ENCODE measurements at places on chromosomes 2 and 18.

DNA sequence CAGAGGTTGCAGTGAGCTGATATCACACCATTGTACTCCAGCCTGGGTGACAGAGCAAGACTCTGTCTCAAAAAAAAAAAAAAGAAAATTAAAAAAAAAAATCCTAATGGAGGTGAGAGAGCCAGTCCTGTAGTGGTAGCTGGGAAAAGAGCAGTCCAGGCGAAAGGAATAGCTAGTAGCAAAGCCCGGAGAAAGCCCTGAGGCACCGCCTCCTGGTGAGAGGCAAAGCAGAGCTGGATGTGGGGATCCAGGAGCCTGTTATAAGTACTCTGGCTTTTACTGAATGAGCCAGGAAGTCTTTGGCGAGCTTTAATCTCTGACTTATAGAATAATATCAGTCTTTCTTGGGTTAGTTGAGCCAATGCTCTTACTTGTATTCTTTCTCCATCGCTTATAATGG lies 6.6 kb upstream of the KLHL23 start:
- no peak for DNase-seq

GRCh38 chr2:239192456-239192855 lies 208.4 kb downstream of the HDAC4 start:
- no peak for DNase-seq

- DNase-seq, result no peak
Measured at GRCh38 chr2:71830497-71831192, 317.0 kb downstream of the CYP26B1 start.

DNA sequence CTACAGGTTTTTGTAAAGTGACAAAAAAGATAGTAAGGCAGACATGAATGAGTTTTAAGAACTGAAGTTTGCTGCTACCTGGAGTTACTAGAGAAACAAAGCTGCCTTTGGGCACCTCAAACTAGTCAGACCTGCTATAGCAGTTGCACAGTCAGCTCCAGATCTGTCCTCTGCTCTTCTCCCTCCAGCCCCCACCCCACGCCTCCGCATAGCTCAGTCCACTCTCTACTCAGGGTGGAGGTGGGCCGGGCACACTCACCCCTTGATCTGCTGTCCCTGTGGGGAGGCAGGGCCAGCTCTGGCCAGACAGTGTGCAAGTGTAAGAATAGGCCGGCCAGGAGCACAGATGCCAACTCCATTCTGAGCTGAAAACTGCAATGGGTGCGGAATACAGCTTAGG lies 4.1 kb downstream of the SERTAD2 start:
- DNase-seq, result no peak

- no peak for DNase-seq
Measured at GRCh38 chr2:201257381-201257955, 2.9 kb upstream of the CASP8 start.

DNA sequence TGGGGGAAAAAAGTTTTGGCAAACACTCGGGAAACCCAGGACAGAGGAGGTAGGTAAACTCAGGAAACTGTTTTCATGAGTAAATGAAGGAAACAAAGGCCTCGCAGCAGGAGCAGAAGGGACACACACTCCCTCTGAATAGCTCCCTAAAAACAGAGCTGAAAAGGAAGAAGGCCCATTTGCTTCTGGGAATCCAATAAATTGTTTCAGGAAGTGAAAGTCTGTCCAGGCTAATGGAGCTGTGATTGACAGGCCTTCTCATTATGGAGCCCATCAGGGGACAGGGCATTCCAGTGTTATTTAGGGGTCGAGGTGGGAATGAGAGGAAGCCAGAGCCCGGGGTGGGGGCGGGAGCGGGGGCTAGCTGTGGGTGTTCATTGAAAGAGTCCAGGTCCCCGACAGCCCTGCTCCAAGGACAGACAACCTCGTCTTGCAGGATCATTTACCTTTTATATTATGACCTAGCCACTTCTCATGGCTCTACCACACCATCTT lies 81.2 kb downstream of the GBX2 start:
- DNase-seq, result no peak

- no peak for DNase-seq
Measured at GRCh38 chr2:171523088-171524017, 1.1 kb downstream of the CYBRD1 start.

GRCh38 chr2:12807907-12808810 lies 91.4 kb downstream of the TRIB2 start:
- no peak for DNase-seq

DNA sequence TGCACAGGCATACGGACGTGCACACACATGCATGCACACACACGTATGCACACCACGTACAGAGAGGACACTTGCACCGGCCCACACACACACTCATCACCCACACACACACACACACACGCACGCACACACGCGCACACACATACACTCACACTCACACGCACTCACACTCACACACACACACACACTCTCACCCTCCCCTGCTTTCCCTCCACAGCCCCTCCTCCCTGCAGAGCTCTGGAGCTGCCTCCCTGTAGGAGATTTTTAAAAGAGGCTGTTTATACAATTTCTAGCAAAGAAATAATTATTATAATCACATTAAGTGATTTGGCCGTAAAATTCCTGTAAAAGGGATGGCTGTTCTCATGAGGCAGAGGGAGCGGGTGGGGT lies 36.5 kb upstream of the SNED1 start:
- DNase-seq, result no peak

DNA sequence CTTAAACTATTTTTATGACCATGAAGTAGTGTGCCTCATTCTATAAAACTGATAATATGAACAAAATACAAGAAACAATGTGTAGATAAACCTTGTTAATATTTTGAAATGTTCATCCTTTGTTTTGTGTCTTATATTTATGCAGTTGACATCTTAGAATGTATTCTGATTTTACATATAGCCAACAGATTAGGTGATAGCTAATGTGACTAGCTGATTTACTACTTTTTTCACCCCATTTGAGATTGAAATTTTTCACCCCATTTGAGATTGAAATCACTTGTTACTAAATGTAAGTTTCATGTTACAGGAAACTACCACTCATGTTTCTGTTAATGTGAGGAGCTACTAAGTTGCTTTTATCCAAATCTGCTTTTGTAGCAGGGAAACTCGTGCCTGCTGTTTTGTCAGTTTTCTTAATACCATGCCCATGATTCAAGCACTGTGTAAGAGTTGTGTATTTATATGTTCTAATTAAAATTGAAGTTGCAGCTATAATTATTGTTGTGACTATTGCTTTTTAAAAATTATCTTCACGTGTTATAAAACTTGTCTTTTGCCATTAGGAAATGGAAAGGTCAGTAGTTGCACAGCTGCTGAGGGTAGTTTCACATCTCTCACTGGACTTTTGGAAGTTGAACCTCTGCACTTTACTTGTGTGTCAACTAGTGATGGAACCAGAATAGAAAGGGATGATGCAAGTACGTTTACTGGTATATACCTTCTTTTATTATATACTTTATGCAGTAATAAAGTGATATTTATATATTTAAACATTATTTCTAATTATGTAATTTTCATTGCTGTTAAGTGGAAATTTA lies 96.6 kb downstream of the BIRC6 start:
- no peak for DNase-seq

- no peak for DNase-seq
Measured at GRCh38 chr2:235493775-235494715, at the start of gene AGAP1. TSS of gene AGAP1 (plus strand) at chr2:235494043.

DNA sequence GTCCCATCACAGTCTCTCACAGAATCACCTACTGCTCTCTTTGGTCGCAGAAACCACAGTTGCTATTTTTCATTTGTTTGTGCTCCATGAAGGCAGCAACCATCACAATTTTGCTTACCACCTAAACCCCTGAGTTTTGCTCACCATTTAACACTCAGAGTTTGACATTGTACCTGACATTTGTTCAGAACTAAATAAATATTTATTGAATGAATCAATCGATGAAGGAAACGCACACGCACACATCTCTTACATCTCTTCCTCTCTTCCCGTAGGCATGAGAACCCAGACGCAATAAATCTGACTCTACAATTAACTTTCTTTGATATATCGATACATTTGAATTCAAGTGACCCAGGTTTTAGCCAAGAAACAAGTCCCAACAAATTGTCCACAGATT lies 105.5 kb upstream of the RNF152 start:
- no peak for DNase-seq

GRCh38 chr2:65974067-65974723 lies 460.7 kb upstream of the MEIS1 start:
- no peak for DNase-seq

DNA sequence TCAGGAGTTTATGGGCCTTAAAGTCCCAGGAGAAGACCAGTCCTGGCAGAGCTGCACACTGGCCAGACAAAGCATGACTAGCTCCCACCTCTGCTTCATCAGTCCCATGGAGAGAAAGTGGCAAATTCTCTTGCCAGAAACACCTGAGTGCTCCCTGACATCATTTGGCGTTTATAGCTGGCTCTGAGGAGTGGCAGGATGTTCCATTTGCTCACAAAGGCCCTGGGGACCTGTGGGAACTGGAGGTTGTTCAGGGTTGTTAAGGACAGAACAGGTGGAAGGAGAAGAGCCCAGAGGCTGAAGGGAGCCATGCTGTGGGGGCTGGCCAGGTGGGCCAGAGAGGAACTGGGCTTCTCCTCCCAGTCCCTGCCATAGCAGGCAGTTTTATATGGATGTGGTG lies 56.1 kb downstream of the RPL37A start:
- no peak for DNase-seq

- DNase-seq, result no peak
Measured at GRCh38 chr2:120904830-120905234, 169.2 kb downstream of the GLI2 start.

GRCh38 chr2:27130396-27130795 lies 4.0 kb downstream of the PREB start:
- no peak for DNase-seq

DNA sequence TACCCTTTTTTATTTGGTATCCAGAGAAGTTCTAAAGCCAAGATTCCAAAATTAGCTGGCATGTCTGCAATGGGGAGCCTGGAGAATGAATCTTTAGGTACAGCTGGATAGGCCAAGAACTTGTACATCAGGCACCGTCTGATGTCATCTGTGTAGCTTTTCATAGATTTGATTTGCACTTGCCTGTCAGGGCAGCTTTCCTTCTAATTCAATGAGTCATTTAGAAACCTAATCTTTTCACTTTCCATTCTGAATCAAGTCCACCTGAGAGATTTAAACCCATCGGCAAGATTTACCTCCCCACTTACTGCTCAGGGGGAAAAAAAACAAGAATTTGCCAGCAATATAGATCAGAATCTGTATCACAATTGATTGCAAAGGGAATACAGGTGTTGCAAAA lies 60.9 kb upstream of the ACAA2 start:
- no peak for DNase-seq

- no peak for DNase-seq
Measured at GRCh38 chr2:10646153-10646552, 43.6 kb downstream of the NOL10 start.

DNA sequence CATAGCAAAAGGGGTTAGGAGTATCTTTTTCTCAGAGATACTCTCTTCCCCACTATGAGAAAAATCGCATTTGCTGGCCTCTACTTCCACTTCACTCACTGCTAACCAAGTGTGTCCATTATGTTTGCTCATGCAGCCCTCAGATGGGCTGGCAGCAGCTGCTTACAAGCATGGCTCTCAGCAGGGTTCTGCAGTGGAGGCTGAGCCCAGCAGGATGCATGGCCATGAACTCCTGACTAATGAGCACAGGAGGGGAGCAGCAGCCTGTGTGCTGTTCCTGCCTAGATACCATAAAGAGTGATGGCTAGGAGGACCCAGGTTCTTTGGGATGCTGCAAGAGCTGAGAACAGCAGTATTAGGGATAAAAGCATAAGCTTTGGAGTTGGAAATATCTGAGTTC lies 316.9 kb upstream of the THSD7B start:
- DNase-seq, result no peak

GRCh38 chr2:46082531-46083485 lies 214.4 kb upstream of the EPAS1 start:
- no peak for DNase-seq

DNA sequence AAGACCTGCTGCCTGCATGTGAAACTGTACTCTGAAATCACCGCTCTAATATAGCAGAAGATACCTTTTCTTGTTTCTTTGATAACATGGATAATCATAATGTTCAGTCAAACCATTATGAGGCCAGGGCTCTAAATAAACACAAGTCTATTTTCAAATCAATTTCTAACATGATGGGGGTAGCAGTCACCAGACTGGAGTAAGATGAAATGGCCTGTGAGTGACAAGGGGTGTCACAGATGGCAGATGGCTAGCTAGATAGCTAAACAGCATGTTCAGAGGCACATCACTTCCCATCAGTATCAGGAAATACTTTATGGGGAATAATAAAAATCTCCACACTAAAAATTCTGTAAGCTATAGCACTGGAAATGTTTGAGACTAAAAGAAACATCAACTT lies 14.0 kb downstream of the MBD2 start:
- DNase-seq, result no peak

DNA sequence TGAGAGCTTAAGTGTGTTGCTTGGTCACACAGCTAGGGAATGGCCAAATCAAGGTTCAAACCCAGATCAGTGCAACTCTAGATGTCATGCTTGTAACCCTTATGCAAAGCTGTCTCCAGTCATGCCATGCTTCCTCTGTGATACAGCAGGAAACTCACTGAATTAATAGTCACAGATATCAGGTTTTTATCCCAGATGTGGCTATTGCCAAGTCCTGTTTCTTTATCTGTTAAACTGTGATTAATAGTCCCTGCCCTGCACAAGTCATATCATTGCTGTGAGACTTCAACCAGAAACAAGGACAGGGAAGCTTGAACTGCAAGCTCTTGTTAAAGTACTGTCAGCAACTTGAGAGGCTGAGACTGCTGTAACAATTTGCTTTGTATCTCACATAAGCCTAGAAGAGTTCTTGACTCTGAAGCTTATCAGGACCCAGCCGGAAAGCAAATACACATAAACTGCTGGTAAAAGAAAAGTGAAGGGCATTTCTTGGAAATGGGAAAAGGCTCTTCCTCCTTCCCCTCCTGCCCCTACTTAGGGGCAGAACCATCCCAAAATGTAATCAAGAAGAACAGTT lies 609.0 kb downstream of the DCC start:
- no peak for DNase-seq

DNA sequence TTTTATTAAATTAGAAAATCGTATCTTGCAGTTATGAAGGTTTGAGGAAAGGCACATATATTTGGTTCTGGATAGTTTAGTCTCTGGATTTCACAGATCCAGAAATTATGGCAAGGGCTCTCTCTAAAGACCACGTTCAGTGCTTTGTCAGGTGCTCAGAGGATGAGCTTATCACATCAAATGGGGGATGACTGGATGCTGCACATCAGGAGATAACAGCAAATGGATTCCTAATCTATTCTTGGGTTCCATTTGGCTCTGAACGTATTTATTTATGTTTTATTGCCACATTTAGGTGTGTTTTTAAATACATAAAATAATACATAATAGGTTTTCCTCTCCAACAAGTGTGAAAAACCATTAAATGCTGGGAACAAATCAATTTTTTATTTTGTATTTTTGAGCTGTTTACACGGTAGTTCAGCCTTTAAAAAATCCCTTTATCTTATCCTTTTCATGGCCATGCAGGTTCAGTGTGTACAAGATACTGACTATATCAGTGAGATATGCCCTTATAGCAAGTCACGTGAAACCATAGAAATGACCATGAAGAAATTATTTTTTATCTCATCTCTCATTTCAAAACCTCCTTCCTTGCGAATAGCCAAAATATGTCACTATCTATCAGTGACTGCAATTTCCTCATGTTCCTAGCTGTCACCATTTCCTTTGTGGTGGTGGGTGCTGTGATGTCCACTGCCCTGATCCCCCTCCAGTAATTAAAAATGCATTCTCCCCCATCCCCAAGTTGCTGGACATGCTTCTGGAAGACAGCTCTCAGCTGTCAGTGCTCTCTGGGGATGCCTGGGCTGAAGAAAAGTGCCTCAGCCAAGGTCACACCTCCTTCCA lies 25.9 kb upstream of the CXCR4 start:
- no peak for DNase-seq

All from stimulated activated CD8-positive, alpha-beta memory T cell treated with anti-CD3 and anti-CD28 coated beads, Interleukin-4, amount 100 ng/mL, for 1 hour (primary cell).